ENCODE measurements at places on chromosomes 6 and 20. TPM values are rescaled to one million over a fixed set of nuclear protein-coding genes. Genes with fewer than 3 reads are reported as not detected.

MATN4 gene
- total RNA-seq, result 2.7 TPM

FOXO3 gene
- total RNA-seq, result 119 TPM

POPDC3 gene
- total RNA-seq, result not detected

CYP24A1 gene
- total RNA-seq, result 0.10 TPM

DSN1 gene
- total RNA-seq, result 11.6 TPM

MLN gene
- not detected for total RNA-seq

GHRH gene
- total RNA-seq, result not detected

DNA sequence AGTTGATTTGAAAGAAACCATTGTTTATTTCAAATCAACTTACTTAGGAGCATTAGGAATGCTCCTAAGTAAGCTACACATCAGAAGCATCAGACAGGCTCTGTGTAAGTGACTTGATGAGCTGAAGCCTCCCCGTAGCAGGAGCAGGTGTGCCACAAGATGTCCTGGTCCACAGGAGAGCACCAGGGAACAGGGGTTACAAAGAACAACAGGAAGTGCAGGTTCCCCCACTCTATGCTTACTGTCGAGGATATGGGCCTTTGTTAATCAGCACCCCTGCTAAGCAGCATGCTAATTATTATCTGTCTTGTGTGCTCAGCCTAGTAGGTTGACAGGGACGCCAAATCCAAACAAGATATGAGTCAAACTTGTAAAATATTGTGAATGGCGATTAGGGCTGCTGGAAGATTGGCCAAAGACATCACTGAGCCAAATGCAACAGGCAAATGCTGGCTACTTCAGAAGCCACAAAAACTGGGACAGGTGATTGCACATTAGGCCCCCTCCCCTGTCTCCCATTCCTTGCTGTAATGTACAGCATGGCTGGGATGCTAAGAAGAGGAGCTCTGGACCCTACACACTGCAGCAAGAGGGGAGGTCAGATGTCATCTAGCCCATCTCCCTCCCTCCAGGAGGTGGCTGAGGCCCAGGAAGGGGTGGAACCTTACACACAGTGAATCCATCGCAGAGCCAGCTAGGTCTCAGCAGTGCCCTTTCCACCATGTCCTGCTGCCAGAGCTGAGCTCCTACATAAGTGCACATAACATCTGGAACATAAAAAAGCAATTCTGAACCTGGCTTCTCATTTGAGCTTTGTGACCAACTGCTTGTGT is 939 bp downstream of the TGM3 start:
- DNase-seq, result no peak

DNA sequence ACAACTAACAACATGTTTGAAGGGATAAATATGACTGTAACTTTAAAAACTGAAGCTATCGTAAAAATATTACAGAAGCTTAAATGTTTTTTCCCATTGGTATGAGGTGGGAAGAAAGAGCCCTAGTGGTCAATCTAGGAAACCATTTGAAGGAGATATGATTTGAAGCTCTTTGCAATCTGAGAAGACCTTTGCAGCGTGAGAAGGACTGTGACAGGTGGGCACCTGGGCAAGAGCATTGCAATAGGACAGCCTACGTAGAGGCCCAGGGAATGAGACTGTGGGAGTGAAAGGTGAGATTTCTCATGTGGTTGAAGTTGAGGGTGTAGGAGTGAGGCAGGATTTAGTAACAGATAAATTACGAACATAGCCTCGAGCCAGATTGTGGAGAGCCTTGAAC is 108.0 kb upstream of the PDE7B start:
- DNase-seq, result no peak

DNA sequence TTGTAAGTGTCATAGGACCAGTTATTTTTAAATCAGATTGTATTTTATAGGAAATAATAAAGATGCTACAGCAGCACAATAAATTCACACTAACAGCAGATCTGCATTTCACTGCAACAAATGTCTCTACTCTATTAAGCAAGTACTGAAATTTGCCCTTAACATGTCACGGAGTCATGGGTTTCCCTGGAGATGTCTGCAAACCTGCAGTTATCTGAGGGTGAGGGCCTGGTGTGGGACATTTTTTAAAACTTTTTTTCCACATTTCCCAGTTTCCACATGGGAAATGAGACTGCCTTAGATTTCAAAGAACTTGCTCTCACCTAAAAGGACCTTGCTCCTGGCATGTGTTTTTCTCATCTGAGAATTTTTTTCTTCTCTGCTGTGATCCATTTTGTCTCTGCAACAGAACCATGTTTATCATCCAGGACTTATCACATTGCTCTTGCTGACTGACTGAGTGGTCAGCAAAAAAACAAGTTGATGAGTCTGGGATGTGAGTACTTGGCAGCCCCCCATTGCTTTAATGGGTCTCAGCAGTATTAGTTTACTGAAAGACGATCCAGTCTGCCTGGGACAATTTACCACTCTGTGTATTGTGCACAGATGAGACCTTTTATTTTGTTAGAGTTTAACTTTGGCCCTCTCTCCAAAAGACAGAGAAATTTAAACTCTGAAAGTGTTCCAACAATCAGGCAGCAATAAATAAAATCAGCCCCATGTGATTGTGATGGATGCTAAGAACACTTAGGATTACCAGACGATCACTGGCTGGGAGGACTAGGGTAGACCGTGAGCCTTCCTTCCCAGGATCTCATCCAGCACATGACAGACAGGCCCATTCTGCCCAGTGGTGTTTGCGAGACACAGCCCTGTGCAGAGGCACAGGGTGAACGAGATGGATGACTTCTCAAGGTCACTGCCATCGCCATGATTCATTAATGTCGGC is 268.8 kb downstream of the BTBD9 start:
- DNase-seq, result no peak

DNA sequence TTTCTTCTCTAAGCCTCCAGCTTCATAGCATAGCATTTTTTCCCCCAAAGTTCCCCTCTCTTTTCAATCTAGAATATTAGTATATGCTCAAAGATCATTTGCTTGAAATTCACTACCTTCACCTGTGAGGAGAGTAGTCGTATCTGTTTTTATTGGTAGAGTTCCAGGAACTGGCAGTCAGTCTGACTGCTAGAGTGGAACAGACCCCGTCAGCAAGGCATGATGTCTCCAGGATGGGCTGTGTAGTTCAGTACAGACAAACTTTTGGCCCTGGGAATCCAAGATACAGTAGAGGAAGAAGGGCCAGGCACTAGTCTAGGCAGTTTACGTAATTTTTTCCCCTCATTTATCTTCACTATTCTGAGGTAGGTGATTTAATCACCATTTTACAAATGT is 29.1 kb downstream of the RALY start:
- peak; percentile 34 for DNase-seq

DNA sequence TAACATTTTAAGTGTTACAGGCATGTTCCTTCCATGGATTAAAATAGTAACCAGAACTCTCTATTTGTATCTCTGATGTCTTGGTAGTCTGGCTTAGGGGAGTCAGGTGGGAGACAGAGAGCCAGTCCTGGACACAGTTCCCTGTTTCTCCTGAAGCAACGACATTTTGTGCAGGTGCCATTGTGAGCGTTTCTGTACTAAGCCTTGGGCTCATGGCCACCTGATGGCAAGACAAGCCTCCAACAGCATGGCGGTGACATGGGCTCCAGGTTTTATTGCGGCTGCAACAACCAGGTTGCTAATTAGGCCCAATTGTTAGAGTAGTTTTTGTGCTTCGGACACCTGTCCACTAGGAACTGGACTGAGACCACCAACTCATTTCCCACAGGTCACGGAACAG is 105.3 kb downstream of the PRDM13 start:
- DNase-seq, result no peak

DNA sequence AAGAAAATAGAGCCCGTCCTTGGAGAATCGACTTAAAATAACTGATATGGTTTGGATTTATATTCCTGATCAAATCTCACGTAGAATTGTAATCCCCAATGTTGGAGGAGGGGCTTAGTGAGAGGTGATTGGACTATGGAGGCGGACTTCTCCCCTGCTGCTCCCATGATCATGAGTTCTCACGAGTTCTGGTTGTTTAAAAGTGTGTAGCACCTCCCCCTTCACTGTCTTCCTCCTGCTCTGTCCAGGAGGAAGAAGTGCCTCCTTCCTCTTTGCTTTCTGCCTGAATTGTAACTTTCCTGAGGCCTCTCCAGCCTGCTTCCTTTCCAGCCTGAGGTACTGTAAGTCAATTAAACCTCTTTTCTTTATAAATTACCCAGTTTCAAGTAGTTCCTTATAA is 529.2 kb downstream of the HAO1 start:
- no peak for DNase-seq

DNA sequence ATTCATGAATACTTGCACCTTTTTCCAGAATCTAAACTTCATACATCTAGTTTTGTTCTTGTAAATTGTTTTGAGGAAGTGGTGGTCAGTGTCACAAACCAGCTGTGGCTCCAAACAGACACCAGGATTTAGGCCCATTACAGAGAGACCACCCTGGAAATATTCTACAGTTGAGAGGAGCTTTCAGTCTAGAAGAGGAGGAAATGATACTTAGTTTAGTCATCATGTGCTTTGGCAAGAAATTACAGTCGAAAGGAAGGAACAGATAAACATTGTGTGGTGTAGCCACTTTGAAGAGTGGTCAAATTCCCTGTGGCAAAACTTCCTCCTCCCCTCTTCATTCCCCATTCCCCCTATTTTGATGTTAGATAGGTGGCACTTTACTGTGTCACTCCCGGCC is 15.7 kb downstream of the DCBLD1 start:
- DNase-seq, result no peak

GRCh38 chr20:13183005-13183404 is 38.1 kb upstream of the ISM1 start:
- no peak for DNase-seq

DNA sequence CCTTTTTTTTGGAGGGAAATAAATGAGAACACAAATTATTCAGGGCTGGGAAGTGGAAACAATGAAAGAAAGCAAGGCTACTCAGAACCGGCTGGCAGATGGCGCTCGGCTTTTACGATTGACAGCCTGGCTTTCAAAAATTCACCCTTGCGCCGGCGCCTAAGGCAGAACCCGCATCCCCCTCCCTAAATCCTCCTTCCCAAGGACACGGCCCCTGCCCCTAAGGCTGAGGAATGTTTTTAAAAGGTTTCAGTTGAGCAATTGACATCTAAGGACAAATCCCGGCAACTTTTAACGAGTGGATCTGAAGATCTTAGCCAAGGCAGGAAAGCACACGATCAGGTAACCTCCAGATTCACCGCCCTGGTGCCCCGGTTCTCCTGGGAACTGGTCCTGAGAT is 16.3 kb downstream of the GNAS start:
- peak; percentile 52 for DNase-seq

DNA sequence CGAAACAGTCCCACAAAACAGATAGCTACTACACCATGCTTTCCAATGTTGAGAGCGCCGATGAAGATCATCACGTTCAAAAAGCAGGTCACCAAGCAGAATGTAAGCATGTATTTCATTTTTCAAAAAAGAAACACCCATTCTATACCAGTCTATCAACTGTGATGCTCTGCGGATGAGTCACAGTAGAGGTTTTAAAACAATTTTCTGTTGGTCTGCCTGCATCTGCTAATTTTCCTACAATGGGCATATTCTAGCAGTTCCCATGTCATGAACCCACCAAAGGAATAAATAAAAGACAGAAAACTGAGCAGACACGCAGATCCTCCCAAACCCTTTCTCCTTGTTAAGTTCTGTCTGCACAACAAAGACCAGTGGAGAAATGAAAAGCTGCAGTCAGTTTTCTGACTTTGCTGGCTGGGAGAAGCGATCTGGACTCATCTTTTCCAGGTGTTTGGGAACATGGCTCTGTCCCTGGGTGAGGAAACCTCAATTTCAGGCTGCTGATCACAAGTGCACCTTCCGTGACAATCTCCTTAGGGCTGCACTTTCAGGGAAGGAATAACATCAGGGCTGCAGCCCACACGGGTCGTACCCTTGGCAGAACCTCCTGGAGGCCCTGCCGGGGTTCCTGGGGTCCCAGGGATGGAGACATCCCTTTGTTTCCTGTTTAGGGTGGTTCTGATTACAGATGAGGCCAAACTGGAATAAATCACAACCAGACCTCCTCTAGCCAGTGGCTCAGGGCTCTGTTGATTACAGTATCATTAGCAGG is 200.1 kb downstream of the BMP7 start:
- no peak for DNase-seq

- peak; percentile 22 for DNase-seq
Measured at GRCh38 chr6:139943391-139943790, 568.9 kb upstream of the CITED2 start.

DNA sequence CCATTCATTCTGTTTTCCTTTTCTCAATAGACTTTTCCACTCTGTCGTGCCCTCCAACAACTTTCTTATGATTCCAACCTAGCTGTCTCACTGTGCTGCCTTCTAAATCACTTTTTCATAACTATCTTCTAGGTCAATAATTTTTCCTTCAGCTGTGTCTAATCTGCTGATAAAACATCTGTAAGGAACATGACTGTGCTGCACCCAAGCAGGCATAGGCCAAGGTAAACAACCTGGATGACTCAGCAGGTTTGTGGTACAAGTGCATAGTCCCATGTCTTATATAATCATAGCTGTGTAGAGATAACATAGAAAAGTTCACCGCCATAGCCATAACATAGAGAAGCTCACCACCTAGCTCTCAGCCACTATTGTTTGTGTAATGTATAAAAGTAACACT is 332.3 kb downstream of the PLCB1 start:
- DNase-seq, result no peak

- no peak for DNase-seq
Measured at GRCh38 chr6:152124429-152125074, 317.1 kb downstream of the ESR1 start.

DNA sequence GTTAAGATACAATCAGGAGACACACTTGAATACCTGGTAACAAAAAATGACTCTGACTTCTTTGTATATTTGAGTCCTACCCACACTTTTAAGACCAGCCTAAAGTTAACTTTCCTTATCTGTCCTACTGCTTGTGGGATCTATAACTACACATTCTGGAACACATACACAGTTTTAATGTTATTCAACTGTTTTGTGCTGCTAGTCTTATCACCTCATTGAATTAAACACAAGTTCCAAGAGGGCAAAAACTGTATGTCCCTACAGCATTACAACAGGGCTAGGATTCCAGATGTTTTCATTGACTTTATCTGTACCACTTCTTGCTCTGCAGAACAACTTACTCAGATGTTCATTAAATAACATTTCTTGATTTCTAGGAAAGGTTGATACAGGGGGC is 2.8 kb downstream of the HMGN3 start:
- no peak for DNase-seq

- DNase-seq, result no peak
Measured at GRCh38 chr6:160116411-160116810, 5.2 kb upstream of the SLC22A1 start.

- DNase-seq, result no peak
Measured at GRCh38 chr6:63352544-63353285, 32.9 kb upstream of the LGSN start.

- no peak for DNase-seq
Measured at GRCh38 chr20:23867152-23867776, 12.3 kb downstream of the CST5 start.

GRCh38 chr6:79495246-79495645 is 42.0 kb downstream of the LCA5 start:
- DNase-seq, result no peak

DNA sequence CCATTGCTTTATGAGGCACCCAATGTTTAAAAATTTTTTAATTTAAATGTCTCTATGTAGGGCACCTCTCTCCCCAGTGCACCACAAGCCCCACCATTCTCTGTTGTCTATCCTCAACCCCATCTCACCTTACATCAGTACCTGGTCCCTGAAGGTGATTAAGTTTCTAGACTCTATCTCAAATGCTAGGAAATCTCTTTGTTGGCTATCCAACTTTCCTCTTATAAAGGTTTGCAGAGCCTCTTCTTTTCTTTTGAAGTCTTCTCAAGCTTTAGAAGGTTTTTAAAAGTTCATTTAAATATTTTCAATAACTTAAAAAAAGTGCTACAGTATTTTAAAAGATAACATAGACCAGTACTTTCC is 76.5 kb upstream of the TBC1D7 start:
- DNase-seq, result no peak

GRCh38 chr20:23658989-23659609 is 21.3 kb upstream of the CST3 start:
- DNase-seq, result no peak

Measured in lower leg skin (tissue), 4 donors.